ENCODE measurements at places on chromosomes 2 and 18. TPM values are rescaled to one million over a fixed set of nuclear protein-coding genes. Genes with fewer than 3 reads are reported as not detected.

The CDK15 gene
- 6.6 TPM for total RNA-seq

The MAP4K4 gene
- 90.9 TPM for total RNA-seq

The RAB27B gene
- total RNA-seq, result 30.2 TPM

The GIGYF2 gene
- total RNA-seq, result 55.8 TPM

The PAIP2B gene
- total RNA-seq, result 0.85 TPM

The ABCG8 gene
- not detected for total RNA-seq

The GNLY gene
- total RNA-seq, result not detected

The BOLL gene
- total RNA-seq, result not detected

The UGT1A3 gene
- total RNA-seq, result not detected

The FEV gene
- total RNA-seq, result not detected

The STAT4 gene
- 2.0 TPM for total RNA-seq

The ELOA2 gene
- not detected for total RNA-seq

The IL1RL1 gene
- 0.14 TPM for total RNA-seq

The EHD3 gene
- 15.0 TPM for total RNA-seq

The TEKT4 gene
- total RNA-seq, result not detected

The MYO5B gene
- 0.18 TPM for total RNA-seq

The DSC3 gene
- 0.14 TPM for total RNA-seq

The COBLL1 gene
- 8.0 TPM for total RNA-seq

The MROH2A gene
- total RNA-seq, result under 0.01 TPM

The NT5C1B gene
- total RNA-seq, result not detected

The SP5 gene
- total RNA-seq, result not detected

The PTH2R gene
- under 0.01 TPM for total RNA-seq

The GPR45 gene
- not detected for total RNA-seq

The TMEM178A gene
- 1.3 TPM for total RNA-seq

The CLEC4F gene
- not detected for total RNA-seq

The DNER gene
- total RNA-seq, result 0.83 TPM

The GALR1 gene
- total RNA-seq, result not detected

The PDE1A gene
- 42.4 TPM for total RNA-seq

The CCDC68 gene
- 6.9 TPM for total RNA-seq

The CHRND gene
- total RNA-seq, result not detected

The TMEM37 gene
- total RNA-seq, result 0.37 TPM

The REG1B gene
- total RNA-seq, result not detected

The PTPN2 gene
- 33.1 TPM for total RNA-seq

The SUMO1 gene
- 120 TPM for total RNA-seq

The ZNF638 gene
- total RNA-seq, result 98.2 TPM

The LYG1 gene
- total RNA-seq, result 0.43 TPM

The CCDC195 gene
- not detected for total RNA-seq

The LOXHD1 gene
- total RNA-seq, result not detected

The ANO7 gene
- total RNA-seq, result 0.83 TPM

The GAD1 gene
- total RNA-seq, result 0.28 TPM

The CD8A gene
- total RNA-seq, result not detected

The CPO gene
- total RNA-seq, result 0.09 TPM

The DLGAP1 gene
- total RNA-seq, result 0.14 TPM

The KRTCAP3 gene
- 0.18 TPM for total RNA-seq

The INHA gene
- total RNA-seq, result 0.46 TPM

The ZNF521 gene
- 25.0 TPM for total RNA-seq

The C1GALT1C1L gene
- 0.57 TPM for total RNA-seq

The PDIA6 gene
- total RNA-seq, result 485 TPM

The KLHL41 gene
- 0.85 TPM for total RNA-seq

The PKDCC gene
- 68.1 TPM for total RNA-seq

The NGEF gene
- total RNA-seq, result 0.74 TPM

The ALPP gene
- not detected for total RNA-seq

The UPP2 gene
- total RNA-seq, result not detected

Measured in smooth muscle cell of bladder (primary cell).